ENCODE measurements at places on chromosomes 1 and 21.

- no peak for DNase-seq
These were observed 286.0 kb downstream of the ADGRL2 start for GRCh38 chr1:82086739-82087138.

GRCh38 chr1:244843148-244843978, 7.9 kb downstream of the COX20 start:
- no peak for DNase-seq

- DNase-seq, result no peak
These were observed 39.8 kb upstream of the TNR start for GRCh38 chr1:175783126-175783722.

DNA sequence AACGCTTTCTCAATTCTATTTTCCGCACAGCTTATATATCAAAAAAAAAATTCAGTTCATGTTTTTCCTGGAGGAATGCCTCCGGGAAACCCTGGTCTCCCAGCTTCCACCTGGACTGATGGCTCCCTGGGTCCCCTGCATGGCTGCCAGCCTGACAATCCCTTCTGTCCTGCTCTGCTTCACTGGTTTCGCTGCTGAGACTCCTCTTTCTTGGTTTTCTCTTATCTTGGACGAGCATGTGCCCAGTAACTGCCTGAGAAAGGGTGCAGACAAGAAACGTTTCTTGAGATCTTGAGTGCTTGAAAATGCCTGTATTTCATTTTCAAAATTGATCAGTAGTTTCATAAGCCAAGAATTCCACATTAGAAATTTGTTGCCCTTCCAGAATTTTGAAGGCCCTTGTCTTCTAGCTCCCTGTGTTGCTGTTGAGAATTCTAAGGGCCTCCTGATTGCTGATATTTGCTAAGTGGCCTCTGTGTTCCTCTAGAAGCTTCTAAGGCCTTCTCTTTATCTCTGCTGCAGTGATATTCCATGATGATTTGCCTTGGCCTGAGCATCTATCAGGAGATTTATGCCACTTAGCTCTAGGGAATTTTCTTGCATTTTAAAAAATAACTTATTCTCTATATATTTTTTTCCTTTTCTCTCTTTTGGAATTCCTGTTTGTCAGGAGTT, 44.7 kb downstream of the ETS2 start:
- no peak for DNase-seq

- DNase-seq, result peak; percentile 65
These were observed at the start of gene MPC2 for GRCh38 chr1:167936930-167937708. MPC2 (minus strand) TSS chr1:167937072; CDS start chr1:167935841, 1,231 bp downstream.

- DNase-seq, result no peak
These were observed 6.3 kb upstream of the ZC3H12A start for GRCh38 chr1:37468037-37468436.

DNA sequence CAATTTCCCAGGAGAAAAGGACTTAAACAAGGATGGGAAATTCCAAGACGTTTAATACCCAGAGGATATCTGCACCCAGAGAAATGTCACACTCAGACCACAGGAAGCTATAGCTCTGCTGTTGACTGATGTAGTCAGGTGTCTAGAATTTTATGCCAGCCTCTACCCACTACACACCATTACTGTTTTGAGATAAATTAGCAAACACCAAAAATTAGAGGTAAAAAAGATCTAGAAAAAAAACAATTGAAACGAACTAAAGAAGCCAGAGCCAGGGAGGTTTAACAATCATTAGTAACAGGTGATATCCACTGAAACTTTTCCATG, 519.9 kb downstream of the SMYD3 start:
- DNase-seq, result no peak

DNA sequence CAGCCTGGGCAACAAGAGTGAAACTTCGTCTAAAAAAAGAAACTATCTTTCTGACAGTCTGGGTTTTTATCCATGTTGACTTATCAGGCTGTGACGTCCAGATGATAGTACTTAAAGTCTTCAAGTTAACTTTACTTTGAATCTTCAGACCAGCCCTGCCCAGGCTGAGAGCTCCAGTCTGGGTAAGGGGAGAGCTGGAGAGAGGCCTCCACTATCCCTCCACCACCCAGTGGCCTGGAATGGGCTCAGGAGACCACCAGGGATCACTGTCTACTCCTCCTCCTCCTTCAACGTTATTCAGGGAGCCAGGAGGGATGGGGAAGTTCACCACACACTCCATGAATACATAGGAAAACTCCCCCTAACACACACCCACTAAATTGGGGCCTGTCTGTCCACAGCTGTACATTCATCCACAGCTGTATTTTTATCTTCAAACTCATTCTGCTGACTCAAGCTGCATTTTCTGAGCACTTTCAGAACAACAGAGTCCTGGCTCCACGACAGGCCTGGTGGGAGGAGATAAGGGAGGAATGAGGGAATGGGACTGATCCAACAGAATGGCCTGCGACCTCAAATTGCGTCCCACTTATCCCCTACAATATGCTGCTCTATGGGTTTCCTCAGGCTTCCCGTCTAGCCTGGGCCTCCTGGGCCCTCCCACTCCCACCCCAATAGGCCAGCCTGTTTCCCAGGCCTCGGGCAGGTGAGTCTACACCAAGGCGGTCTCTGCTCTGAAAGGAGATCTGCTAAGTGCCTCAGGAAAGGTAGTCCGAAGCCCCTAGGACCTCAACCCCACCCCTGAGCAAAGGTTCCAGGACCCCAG, 1.8 kb downstream of the SLC45A3 start:
- DNase-seq, result no peak

DNA sequence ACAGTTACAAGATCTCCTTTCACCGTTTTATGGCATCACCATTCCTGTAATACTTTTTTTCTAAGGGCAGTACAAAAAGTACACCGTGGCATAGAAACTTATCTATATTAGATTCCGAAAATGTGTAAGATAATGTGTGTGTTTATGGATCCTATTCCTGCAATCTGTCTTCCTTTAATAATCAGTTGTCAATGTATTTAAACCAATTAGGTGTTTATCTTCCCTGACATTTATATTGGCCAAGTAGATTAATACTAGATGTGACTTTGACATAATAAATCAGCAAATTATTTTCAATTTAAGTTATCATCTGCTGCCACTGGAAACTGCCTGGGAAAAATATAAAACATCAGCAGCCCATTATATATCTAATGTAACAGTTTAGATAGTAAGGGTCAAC, 770.3 kb upstream of the ADGRL2 start:
- DNase-seq, result no peak

DNA sequence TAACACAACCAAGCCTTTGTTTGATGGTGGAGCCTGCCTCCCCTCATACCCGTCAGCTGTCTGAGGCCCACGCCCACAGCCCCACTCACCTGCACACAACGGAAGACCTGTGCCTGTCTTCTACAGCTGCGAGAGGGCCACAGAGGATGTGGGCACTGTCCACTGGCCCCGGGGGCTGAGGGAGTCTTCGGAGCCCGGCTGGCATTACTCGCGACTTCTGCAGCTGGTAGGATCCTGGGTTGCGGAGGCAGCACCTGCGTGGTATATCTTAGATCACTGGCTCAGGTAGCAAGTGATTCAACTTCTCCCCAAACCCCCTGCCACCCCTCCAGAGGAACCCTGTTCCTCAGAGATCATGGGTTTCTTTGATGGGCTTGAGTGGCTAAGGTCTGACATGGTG, 109.9 kb downstream of the EDEM3 start:
- DNase-seq, result no peak

DNA sequence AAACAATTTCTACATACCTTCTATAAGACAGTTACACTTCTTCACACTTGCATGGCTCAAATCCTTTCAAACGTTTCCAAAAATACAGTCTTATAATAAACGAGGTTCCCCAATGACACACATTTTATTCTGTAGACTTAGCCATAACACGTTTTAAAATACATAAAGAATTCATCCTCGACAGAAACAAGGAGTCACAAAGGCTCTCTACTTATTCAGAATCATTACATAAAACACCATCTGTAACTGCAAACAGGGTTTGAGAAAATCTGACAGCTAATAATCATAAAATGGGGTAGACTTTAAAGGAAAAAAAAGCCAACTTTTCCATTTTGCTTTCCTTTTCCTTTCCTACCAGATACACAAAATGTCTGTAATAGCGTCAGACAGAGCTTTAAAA, 1.8 kb downstream of the PIK3R3 start:
- no peak for DNase-seq

- no peak for DNase-seq
These were observed 17.1 kb upstream of the XPR1 start for GRCh38 chr1:180614730-180615129.

GRCh38 chr1:12171206-12172041, 4.6 kb downstream of the TNFRSF1B start:
- DNase-seq, result no peak

DNA sequence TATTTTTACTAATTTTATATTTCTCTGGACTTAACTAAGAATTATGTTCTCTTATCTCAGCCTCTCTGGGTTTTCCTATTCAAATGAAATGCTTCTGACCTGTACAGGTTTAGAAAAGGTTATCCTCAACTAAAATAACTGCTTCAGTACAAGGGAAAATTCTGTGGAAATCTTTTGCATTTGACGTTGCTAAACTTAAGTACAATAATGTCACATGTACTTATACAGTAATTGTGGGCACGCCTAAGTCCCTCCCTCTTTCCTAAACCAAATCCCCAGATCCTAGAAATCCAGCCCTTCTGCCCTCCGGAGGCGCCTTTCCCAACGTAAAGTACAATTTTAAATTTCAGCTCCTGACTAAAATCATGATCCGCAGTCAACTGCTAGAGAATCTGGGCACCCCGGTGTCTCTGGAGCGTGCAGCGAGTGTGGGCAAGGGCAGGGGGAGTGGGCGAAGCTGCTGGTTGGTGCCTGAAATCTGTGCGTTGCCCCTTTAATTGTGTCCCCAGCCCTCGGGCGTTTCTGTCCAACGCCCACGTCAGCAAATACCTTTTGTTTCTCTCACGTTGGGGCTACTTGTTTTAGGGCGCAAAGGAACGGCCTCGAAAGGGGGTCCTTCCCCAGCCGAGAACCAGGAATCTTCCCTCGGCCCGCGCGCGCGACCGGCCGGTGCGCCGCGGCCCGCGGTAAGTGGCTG, at the start of gene ZBTB8A:
Gene ZBTB8A, plus strand, starts transcription at position 541 of the 697 bp plus-strand sequence. CDS start 53,505 bp downstream, outside the sequence.
- DNase-seq, result peak; percentile 76

Data from skin of body (tissue), 3 donors.